ENCODE measurements at places on chromosomes 12 and 14.

DNA sequence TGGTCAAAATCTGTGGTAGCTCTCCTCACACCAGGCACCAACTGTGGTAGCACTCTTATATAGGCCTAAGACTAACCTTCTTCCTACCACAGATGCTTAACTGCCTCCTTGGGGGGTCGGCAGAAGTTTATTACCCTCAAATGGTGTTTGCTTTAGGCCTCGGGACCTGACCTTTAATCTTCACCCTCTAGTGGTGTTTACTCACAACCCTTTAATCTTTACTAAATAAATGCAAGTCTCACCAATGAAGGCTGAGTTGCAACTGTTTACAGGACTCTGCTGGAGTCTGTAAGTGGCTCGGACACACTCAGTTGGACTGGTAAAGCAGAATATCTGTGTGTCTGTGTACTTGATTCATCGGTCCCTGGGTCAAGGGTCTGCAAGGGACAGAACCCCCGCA lies 29.4 kb downstream of the CCER1 start:
- DNase-seq, result no peak

GRCh38 chr12:131989021-131989420 lies 39.3 kb downstream of the EP400 start:
- DNase-seq, result no peak

GRCh38 chr14:104320611-104321086 lies 182.3 kb downstream of the KIF26A start:
- DNase-seq, result no peak

- peak; percentile 57 for DNase-seq
Measured at GRCh38 chr12:126537961-126538530, 1472.8 kb downstream of the AACS start.

DNA sequence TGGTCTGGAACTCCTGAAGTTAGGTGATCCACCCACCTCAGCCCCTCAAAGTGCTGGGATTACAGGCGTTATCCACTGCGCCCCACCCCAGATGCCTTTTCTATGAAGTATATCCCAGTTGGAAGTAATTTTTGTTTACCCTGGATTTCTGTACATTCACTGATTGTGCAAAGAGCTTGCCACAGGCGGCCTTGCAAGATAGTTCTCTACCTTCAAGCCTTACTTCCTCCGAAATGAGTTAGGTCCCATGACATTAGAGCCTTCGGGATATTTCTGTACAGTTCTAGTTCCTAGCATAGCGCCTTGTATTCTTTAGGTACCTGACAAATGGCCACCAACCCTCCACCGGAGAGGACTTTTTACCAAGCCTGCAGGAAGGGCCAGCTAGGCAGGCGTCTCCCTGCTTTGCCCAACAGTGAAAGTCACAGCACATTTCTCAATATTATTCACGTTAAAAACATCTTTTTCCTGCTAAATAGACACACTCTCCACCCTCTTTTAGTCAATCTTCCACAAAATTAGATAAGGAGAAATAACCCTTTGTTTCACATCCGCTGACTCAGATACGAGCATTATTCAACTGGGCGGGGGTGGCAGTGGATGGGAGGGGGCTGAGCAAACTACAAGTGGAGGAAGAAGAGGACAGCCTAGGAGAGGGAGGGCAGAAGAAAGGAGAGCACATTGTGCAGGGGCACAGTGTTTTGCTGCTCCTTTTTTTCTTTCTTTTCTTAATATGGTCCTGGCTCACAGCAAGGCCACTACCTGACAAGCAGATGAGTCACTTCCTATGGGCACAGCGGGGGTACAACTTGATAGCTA lies 40.0 kb upstream of the CAPRIN2 start:
- DNase-seq, result peak; percentile 97
